ENCODE measurements at places on chromosomes 5 and 9.

GRCh38 chr5:82794876-82795275 lies 282.3 kb downstream of the TMEM167A start:
- no peak for DNase-seq

DNA sequence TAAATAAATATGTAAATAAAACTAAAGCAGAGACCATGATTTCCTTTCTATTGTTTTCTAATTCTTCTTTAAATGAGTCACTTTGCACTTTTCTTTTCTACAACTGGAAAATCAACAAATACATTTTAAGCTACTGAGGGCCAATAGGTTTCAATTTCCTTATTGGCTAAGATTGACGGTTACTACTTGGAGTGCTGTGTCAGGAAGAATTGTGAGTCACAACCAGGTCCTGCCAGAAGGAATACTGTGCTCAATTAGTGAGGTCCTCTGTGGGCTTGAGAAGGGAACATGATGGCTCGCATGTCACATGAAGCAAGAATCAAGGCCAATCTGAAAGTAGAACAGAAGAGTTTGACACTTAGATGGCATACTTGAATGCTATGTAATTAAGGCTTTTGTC lies 110.8 kb downstream of the HMHB1 start:
- peak; percentile 82 for DNase-seq

- DNase-seq = no peak
These were observed 75.6 kb downstream of the DMRTA1 start for GRCh38 chr9:22522206-22522740.

- DNase-seq = no peak
These were observed 87.8 kb upstream of the SPRY4 start for GRCh38 chr5:142412581-142412980.

- DNase-seq = no peak
These were observed 4.8 kb upstream of the CEL start for GRCh38 chr9:133057006-133057405.

- DNase-seq = peak; percentile 89
These were observed 371.2 kb downstream of the NFIB start for GRCh38 chr9:13942695-13943094.

DNA sequence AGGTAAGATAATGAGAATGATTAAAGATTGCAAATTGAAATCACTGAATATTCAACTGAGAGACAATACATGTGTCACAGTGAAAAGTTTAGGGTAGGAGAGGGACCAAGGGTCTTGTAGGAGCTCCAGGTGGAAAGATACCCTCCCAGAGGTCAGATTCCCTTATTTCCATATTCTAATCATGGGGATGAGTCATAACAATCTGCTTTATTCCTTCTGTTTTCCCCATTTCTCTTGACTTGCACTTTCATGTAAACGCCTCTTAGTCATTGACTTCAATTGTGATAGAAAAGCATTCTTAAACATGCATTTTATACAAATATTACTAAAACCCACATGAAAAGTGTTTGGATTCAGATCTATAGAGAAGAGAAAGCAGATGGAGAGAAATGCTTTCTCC lies 81.3 kb upstream of the CTSL start:
- DNase-seq = no peak

DNA sequence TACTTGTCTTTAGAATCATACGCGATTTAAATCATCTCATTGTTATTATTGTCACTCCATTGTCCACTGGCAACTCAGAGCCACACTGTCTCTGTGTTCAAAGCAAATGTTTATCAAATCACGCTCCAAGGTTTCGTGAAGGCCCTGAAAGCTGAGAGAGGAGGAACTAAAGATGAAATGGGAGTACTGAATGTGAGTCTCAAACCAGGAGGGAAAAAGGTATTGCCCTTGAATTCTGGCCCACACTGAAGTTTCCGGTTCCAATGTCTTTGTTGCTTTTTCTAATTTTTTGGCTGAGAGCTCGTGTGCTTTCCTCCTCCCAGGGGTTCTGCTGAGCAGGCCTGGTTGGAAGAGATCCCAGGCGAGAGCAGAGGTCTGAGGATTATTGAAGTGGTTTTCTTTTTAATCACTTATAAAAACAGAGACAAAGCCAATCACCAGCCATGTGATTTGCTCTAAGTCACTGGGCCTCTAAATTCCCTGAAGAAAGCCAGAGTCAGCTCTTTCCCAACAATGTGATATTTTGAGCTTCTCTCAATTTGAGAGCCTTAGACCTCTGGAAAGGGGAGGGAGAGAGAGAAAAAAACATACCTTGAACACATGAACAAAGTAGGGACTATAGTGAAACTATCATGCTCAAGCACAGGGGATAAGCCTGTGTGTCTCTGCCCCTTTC lies 420.8 kb upstream of the GRAMD2B start:
- peak; percentile 63 for DNase-seq

DNA sequence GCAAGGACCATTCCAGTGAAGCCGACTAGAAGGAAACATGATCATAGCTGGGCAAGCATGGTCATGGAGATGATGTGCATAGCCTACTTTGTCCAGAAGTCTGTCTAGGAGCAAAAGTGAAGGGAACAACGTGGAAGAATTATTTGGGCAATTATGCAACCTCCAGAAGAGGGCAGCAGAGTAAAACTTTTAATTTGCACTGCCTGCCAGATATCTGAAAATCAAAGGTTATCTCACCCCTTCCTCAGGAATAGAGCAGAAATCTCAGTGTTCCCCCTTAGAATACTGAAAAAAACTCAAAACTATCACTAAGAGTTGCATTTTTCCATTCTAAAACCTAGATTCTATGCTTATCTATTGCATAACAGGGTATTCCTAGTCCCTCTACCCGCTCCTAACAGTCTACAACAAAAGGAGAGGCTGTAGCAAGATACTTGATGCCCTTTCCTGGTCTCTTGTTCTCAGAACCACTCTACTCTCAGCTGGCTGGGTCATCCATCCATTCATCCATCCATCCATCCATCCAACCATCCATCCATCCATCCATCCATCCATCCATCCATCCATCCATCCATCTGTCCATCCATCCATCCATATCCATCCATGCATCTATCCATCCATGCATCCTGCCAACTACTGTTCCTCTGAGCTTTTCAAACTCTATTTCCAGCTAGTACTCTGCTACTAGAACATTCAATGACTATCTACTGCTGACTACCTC lies 8.4 kb upstream of the SETD9 start:
- DNase-seq = peak; percentile 40

DNA sequence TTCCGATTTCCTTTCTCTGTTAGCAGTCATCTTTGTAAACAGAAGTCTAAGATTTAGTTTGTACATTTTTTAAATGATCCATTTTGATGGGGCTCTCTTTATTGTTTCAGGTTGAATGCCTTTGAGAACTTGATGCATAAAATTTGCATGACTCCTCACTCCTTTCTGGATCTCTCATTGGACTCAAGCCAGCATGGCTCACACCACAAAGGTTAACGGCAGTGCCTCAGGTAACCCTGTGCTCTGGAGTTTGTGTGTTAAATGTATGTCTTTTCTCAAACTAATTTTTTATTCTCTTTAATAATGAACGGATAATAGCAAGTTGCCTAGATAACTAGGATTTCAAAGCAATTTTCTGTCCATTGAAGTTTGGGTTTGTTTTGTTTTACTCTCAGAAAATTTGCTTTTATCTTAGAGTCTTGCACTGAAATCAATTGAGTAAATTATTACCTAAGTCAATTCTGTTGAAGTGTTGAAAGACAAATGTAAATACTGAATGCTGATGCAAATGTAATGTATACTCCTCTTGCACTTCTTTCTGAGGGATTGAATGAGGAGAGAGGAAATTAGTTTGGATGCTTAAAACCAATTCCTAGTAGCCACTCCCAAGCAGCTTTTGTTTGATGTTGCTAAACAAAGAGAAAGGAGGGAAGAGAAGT lies 164.6 kb upstream of the DMRT1 start:
- no peak for DNase-seq

- no peak for DNase-seq
These were observed 43.6 kb upstream of the CLINT1 start for GRCh38 chr5:157902449-157903116.

DNA sequence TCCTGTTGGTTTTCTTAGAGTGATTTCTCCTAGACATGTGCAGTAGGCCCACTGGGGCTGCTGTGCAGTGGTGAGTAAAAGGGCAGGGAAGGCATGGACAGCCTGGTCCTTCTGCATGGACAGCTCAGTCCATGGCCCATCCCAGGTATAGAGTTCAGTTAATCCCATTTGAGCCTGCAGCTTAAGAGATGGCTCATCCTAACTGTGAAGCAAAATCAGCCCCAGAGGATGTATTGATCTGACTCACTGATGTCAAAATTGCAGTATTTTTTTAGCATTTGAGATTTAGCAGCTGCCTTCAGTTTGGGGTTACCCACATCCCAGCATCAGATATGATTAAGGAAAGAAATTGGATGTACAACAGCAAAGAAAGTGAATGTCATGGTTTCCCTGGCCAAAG lies 93.4 kb downstream of the PDE6A start:
- DNase-seq = no peak

DNA sequence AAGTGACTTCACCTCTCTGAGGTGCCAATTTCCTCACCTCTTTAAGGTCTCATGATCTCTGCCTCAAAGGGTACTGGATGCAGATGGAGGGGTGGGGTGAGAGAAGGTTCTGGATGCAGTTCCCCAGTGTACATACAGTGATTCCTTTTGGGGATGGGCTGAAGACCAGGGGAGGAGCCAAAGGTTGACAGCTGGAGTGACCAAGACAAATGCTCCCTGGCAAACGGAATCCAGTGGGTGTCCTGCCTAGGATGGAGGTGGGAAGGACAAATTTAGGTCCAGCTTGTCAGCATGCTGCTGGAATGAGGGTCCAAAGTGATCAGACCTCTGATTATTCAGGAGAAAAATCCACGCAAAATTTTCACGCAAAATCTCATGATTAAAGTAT lies 7.3 kb upstream of the LMX1B start:
- DNase-seq = no peak

DNA sequence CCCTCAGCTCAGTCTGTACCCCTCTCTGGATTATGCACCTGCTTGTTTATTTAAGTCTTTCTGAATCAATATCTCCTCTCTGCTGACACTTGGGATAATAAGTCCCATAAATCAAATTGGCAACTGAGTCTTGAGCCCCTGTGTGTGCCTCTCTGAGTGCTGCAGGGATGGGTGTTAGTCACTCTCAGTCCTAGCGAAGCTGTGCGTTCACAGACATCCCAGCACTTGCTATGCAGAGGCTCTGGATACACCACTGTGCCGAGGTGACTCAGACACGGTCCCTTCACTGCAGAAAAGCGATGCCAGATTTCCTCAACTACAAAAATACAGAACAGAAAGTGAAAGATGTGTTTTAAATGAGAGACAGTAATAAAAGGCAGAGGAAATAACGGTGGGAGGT lies 4.1 kb upstream of the KCNMB1 start:
- no peak for DNase-seq

- no peak for DNase-seq
These were observed 523.0 kb upstream of the PTPRD start for GRCh38 chr9:11135851-11136250.

GRCh38 chr9:126642010-126642744 lies 28.4 kb downstream of the LMX1B start:
- DNase-seq = no peak

DNA sequence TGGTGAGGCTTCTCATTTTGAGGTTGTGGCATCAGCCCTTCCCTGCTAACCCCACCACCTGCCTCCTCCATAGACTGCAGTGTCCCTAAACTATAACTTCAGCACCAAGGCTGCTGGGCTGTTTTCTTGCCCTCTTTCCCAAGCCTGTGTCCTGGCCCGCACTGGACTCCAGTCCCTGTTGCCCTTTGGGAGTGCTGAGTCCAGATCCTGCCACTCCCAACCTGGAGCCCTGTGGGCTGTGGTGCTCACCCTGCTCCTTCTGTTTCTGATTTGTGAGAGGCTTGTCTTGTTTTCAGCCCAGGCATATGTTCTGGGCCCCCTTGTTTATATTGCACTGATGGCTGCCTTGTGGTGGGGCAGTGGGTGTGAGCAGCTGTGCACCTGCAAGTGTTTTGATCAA lies 39.7 kb upstream of the RNU6ATAC start:
- DNase-seq = no peak

DNA sequence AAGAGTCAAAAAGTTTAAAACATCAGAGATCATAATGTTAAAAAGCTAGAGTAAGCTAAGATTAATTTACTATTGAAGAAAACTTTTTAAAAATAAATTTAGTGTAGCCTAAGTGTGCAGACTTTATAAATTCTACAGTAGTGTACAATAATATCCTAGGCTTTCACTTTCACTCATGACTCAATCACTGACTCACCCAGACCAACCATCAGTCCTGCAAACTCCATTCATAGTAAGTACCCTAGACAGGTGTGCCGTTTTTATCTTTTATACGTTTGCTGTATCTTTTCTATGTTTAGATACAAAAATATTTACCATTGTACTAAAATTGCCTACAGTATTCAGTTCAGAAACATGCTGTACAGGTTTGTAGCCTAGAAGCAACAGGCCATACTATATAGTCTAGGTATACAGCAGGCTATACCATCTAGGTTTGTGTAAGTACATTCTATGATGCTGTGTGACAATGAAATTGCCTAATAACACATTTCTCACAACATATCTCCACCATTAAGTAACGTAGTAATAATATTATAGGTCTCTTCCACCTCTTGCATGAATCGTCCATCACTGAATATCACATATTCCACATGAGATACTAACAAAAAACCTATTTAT lies 59.2 kb downstream of the MEGF9 start:
- no peak for DNase-seq

DNA sequence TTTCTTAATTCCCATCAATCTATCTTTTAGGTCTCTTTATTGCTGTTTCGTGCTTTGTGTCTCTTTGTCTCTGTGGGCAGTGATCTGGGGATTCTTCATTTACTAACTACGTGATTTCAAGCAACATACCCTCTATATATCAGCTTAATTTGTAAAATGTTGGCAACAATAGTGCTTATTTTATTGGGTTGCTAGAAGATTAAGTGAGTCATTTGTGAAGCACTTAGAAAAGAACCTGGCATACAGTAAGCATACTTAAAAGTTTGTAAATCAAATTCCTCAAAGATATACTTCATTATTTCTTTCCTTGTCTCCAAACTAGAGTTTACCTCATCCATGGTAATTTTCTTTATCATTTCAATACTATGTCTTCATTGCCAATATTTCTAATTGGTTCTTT lies 669.7 kb downstream of the MAT2B start:
- DNase-seq = peak; percentile 6

DNA sequence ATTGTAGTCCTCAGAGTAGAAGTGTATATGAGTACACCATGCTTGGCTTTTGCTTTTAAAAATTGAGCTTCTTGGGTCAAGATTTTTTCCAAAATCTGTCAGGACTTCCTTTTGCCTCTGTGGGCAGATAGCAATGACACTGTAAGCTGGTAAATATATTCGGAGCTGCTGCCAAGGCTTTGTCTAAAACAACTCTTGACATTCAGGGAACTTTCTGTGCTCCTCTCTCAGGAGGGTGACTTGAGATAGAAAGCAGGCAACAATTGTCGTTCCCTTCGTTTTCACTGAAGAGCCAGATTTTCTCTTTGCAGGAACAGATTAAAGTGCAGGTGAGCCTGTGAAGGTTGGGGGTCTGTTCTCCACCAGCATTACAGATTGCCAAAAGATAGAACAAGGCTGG lies 230.5 kb downstream of the MAST4 start:
- no peak for DNase-seq

Data from AG10803 (cell line).